ENCODE measurements at places on chromosomes 5 and 9. TPM values are rescaled to one million over a fixed set of nuclear protein-coding genes. Genes with fewer than 3 reads are reported as not detected.

Gene FGF1
- 33.9 TPM for total RNA-seq

Gene SHOC1
- total RNA-seq, result not detected

DNA sequence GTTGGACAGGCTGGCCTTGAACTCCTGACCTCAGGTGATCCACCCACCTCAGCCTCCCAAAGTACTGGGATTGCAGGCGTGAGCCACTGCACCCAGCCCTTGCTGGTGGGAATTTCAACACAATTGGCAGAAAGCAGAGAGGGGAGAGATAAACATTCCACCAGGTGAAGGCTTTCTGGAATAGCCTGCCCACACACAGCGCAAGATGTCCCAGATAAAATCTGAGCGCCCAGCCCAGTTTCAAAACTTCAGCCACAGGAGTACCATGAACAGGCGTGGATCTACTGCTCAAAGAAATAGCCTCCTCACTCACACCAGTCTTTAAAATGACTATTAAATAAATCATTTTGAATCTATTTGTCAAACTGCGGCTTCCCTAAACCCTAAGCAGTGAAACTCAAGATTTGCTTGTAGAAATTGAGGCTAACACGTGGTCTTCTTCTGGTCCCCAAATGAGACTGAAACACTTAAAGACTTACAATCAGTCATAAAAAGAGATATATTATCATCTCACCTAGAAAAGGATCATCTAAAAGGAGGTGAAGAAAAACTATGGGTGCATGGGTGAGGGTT lies 34.7 kb downstream of the CAPSL start:
- no peak for DNase-seq

DNA sequence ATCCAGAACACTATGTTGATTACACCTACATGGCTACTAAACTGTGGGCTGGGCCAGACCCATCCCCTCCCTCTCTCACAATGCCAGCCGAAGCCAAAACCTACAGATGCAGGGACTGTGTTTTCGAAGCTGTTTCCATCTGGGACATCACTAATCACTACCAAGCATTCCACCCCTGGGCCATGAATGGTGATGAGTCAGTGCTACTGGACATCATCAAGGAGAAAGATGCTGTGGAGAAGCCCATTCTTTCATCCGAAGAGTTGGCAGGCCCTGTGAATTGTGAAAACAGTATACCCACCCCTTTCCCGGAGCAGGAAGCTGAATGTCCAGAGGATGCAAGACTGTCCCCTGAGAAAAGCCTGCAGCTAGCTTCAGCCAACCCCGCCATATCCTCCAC lies 65.0 kb downstream of the ZNF462 start:
- no peak for DNase-seq

GRCh38 chr5:35850967-35851680 lies 5.6 kb upstream of the IL7R start:
- no peak for DNase-seq

GRCh38 chr5:39717176-39717897 lies 292.6 kb upstream of the DAB2 start:
- DNase-seq, result no peak

All from left cardiac atrium (tissue), 4 donors.